ENCODE measurements at places on chromosomes 6 and 20. TPM values are rescaled to one million over a fixed set of nuclear protein-coding genes. Genes with fewer than 3 reads are reported as not detected.
A peak's percentile ranks its signal among the peaks of the same experiment; 100 is the strongest.

TSHZ2 gene
- total RNA-seq: 3.1 TPM

GINS1 gene
- total RNA-seq: 0.41 TPM

RNF144B gene
- total RNA-seq: 14.1 TPM

CNKSR3 gene
- 20.3 TPM for total RNA-seq

DNA sequence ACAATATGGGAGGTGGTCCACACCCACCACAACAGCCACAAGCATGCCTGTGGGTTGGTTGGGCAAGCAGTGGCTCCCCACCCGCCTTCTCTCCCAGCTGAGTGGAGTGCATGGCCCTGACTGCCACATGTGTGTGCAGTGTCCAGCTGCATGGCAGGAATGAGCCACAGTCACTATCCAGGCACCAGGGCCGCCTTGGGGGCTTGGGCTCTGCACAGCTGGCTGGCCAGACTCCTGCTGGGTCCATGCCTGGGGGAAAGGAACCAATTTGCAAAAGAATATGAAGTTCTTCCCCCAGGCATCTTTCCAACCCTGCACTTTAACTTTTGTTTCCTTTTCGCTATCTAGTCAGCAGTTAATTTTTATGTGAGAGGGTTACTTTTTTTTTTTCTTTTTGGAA lies 11.6 kb upstream of the ASCC3 start:
- H3K4me3 ChIP-seq: no peak overlapping the region
- no peaks in the 10 kb centered on the region for H3K4me1 ChIP-seq
- DNase-seq: no peak
- H3K27ac ChIP-seq: no peak overlapping the region
- H3K36me3 ChIP-seq: no peaks in the 10 kb centered on the region

GRCh38 chr6:162198925-162199324 lies 528.6 kb downstream of the PRKN start:
- H3K27ac ChIP-seq: no peak overlapping the region
- DNase-seq: no peak
- H3K27me3 ChIP-seq: no peaks in the 10 kb centered on the region
- H3K4me1 ChIP-seq: peaks cover 44% of the 10 kb centered on the region
- no peak overlapping the region for H3K4me3 ChIP-seq

DNA sequence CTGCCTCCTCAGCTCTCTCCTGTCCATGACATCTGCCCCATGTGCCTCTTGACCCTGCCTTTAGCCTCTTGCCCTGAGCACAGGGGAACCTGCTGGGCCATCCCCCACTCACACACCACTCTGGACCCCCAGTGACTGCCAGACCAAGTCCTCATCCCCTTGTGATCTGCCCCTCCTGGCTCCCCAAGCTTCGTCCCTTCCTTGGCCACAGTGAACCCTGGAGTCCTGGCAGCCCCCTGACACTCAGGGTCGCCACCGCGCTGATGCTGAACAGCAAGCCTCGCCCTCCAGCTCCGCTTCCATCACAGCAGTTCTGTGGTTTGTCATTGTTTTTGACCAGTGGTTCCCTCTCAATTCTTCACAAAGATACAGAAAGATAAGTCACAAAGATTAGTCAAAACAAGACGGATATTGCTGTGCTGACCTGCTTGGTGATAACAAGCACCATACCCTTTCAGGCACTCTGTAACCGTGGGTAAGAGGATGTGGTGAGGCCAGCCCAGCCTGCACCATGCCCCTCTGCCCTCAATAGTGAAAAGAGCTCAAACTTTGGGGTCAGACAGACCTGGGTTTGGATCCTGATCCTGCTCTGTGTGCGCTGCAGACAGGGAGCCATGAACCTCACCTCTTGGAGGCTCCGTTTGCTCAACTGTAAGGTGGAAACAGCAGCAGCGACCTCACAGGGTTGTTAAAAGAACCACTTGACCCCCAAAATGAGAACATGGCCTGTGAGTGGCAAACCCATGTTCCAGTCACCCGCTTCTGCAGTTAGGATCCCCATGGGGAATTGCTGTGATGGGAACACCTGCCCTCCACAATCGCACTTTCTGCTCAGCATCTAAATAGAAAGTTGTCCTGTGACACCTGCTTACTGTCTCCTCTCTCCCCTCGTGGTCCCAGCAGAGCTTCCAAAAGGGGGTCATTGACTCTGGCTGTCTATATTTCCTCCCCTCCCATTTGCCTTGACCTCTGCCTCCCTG lies 114.5 kb downstream of the TOX2 start:
- no peaks in the 10 kb centered on the region for H3K36me3 ChIP-seq
- no peak for DNase-seq
- H3K27me3 ChIP-seq: peaks cover 24% of the 10 kb centered on the region
- H3K4me3 ChIP-seq: no peak overlapping the region
- no peaks in the 10 kb centered on the region for H3K4me1 ChIP-seq

DNA sequence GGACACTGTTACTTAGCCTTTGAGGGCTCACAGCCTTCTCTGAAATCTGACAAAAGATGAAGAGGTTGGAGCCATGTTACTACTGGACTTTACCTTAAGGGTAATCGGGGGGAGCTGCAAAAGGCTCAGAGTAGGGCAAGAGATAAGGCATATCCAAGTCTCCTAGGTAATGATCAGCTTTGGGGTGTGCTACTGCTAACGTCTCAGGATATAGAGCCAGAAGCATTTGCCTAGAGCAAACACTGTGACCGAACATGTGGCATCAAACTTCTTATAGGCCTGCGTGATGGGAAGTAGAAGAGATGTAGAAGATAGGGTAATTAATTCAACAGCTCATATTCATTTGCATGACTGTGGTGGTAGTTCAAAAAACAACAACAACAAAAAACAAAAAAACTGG lies 11.1 kb downstream of the UBE2V1 start:
- H3K27ac ChIP-seq: peak overlapping the region; percentile 71
- H3K36me3 ChIP-seq: no peaks in the 10 kb centered on the region
- no peak overlapping the region for H3K4me3 ChIP-seq
- H3K27me3 ChIP-seq: no peaks in the 10 kb centered on the region

DNA sequence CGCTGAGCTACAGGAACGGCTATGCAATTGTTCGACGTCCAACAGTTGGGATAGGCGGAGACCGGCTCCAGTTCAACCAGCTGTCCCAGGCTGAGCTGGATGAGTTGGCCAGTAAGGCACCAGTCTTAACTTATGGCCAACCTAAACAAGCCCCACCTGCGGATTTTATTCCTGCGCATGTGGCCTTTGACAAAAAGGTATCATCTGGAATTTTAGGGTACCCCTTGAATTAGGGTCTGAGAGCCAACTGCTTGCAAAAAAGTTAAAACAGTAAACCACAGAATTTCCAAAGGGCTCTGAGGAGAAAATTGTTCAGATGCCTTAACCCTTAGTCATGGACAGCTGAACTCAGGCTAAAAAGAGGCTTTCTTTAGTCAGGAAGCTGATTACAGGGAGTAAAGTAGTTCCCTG lies 3.8 kb downstream of the EFHC1 start:
- peak overlapping the region; percentile 67 for H3K27ac ChIP-seq
- H3K4me3 ChIP-seq: no peak overlapping the region
- H3K36me3 ChIP-seq: no peaks in the 10 kb centered on the region
- H3K4me1 ChIP-seq: peaks cover 29% of the 10 kb centered on the region
- no peaks in the 10 kb centered on the region for H3K27me3 ChIP-seq
- no peak for DNase-seq

- H3K27ac ChIP-seq: no peak overlapping the region
- H3K36me3 ChIP-seq: no peaks in the 10 kb centered on the region
- no peak for DNase-seq
Observed at GRCh38 chr6:53487080-53487479, 57.8 kb downstream of the GCLC start.

DNA sequence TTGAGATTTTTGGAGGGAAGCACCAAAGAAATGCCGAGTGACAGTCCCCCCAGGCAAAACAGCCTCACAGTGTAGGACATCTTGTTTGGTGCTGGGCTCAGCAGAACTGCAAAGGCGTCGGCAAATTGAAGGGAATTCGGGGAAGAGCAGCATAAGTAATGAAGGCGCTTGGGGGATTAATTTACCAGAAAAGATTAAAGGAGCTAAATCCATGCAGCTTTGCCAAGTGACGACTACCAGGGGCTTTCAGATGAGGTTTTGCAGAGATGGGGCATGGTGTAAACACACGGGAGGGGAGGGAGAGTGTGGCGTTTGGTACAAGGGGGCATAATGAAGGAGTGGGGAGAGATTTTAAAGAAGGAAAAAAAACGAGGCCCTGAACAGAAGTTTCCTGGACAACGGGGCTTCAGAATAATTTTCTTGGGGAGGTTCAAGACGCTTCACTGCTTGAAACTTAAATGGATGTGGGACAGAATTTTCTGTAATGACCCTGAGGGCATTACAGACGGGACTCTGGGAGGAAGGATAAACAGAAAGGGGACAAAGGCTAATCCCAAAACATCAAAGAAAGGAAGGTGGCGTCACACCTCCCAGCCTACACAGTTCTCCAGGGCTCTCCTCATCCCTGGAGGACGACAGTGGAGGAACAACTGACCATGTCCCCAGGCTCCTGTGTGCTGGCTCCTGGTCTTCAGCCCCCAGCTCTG lies 45.4 kb upstream of the CDH22 start:
- no peaks in the 10 kb centered on the region for H3K27me3 ChIP-seq
- peaks cover 26% of the 10 kb centered on the region for H3K36me3 ChIP-seq
- no peak overlapping the region for H3K4me3 ChIP-seq

DNA sequence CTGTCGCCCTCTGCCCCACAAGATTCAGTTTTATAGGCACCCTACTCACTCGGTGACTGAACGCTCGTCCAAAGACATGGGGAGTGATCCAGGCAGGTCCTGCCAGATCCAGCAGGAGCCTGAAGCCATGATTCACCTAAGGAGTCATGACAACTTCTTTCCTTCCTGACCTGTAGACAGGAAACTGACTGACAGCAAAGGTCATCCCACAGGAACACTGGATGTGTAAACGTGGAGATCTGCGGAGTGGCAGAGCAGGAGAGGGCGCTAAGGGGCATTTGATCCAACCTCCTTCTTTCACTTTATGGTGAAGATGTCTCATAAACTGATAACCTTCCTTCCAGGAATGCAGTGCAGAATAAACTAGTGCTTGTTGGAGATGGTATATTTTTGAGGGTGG lies 192.2 kb downstream of the GJA10 start:
- no peaks in the 10 kb centered on the region for H3K27me3 ChIP-seq
- DNase-seq: no peak
- no peak overlapping the region for H3K4me3 ChIP-seq
- no peak overlapping the region for H3K27ac ChIP-seq
- H3K4me1 ChIP-seq: peaks cover 9% of the 10 kb centered on the region

GRCh38 chr6:26016963-26017631 lies 54.5 kb downstream of the TRIM38 start:
- no peaks in the 10 kb centered on the region for H3K27me3 ChIP-seq
- no peaks in the 10 kb centered on the region for H3K36me3 ChIP-seq
- peak overlapping the region; percentile 70 for H3K4me3 ChIP-seq
- H3K4me1 ChIP-seq: peaks cover 35% of the 10 kb centered on the region

DNA sequence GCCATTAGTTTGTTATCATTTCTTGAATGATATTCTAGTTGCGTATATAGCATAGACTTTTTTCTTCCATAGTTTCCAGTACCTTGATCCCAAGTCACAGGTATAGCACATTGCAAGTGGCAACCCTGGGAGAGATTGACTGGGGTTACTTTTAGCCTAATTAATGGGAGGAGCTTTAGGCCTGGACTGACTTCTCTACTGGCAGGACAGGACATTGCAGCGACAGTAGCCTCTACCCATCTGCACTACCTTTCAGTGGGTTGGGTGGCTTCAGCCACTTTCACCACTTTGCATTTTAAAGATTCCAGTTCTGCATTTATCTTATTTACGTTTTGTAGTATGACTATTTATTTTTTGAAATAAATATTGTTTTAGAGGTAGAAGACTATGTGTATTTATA lies 320.3 kb downstream of the RIMS1 start:
- H3K36me3 ChIP-seq: no peaks in the 10 kb centered on the region
- H3K27ac ChIP-seq: no peak overlapping the region
- no peaks in the 10 kb centered on the region for H3K4me1 ChIP-seq
- no peak for DNase-seq
- H3K4me3 ChIP-seq: no peak overlapping the region

- no peak overlapping the region for H3K4me3 ChIP-seq
- H3K4me1 ChIP-seq: peaks cover 11% of the 10 kb centered on the region
- H3K36me3 ChIP-seq: no peaks in the 10 kb centered on the region
- no peaks in the 10 kb centered on the region for H3K27me3 ChIP-seq
- no peak for DNase-seq
Observed at GRCh38 chr6:31037169-31037568, 26.9 kb downstream of the MUC22 start.

GRCh38 chr20:60869087-60869486 lies 383.0 kb upstream of the CDH4 start:
- peaks cover 10% of the 10 kb centered on the region for H3K4me1 ChIP-seq
- H3K27me3 ChIP-seq: peaks cover 50% of the 10 kb centered on the region
- no peak for DNase-seq
- no peak overlapping the region for H3K4me3 ChIP-seq
- H3K27ac ChIP-seq: no peak overlapping the region
- H3K36me3 ChIP-seq: no peaks in the 10 kb centered on the region

DNA sequence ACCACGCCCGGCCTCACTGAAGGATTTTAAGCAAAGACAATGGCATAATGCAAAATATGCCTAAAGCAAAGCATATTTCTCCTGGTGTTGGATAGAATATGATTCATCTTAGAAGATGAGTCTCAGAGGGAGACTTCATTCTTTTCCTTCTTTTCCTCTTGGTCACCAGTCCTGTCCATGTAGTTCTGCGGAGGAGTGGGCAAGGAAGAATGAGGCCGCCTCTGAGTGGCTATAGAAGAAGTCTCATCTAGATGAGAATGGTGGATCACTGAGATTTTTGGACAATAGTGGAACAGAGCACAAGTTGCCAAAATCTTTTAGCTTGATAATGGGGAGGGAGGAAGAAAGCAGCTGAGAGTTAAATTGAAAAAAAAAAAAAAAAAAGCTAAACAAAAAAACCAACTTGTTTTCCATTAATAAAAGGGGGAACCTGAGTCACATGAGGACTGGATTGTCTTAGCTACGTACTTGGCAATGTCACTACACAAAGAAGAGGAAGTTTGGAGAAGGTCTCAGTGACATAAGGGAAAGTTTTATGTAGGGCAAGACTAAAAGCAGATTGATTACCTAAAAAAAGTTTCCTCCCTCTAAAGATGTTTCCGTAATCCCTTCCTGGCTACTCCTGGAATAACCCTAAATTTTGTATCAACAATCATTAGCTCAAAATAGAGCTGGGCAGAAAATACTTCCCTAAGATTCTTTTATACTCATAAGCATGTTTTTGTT lies 6.0 kb downstream of the CD83 start:
- H3K27me3 ChIP-seq: no peaks in the 10 kb centered on the region
- no peaks in the 10 kb centered on the region for H3K36me3 ChIP-seq
- peak overlapping the region; percentile 47 for H3K27ac ChIP-seq
- no peak overlapping the region for H3K4me3 ChIP-seq
- no peak for DNase-seq
- peaks cover 25% of the 10 kb centered on the region for H3K4me1 ChIP-seq

Data from left ventricle myocardium inferior (tissue), 1 donor.